H7 (cell line): ENCODE measurements at places on chromosomes 13 and 19.

DNA sequence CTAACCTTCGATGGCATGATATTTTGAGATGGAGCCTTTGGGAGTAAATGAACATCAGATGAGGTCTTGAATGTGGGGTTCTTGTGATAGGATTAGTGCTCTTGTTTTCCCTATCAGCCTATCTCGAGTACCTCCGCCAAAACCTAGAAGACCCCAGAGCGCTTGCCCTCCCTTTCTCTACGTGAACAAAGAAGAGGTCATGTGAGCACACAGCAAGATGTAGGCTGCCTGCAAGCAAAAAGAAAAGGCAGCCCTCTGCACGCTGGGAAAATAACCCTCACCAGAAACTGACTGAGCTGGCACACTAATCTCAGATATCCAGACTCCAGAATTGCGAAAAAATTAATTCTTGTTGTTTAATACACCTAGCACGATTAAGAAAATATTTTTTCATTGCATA is 799.8 kb upstream of the SLC10A2 start:
- peak; percentile 7 for DNase-seq

- DNase-seq = peak; percentile 6
Measured at GRCh38 chr13:90867336-90867683, 480.2 kb upstream of the MIR17HG start.

- DNase-seq = peak; percentile 31
Measured at GRCh38 chr13:54373211-54373610, 1344.6 kb downstream of the OLFM4 start.

- peak; percentile 48 for DNase-seq
Measured at GRCh38 chr19:4380254-4380727, 20.1 kb downstream of the SH3GL1 start.

DNA sequence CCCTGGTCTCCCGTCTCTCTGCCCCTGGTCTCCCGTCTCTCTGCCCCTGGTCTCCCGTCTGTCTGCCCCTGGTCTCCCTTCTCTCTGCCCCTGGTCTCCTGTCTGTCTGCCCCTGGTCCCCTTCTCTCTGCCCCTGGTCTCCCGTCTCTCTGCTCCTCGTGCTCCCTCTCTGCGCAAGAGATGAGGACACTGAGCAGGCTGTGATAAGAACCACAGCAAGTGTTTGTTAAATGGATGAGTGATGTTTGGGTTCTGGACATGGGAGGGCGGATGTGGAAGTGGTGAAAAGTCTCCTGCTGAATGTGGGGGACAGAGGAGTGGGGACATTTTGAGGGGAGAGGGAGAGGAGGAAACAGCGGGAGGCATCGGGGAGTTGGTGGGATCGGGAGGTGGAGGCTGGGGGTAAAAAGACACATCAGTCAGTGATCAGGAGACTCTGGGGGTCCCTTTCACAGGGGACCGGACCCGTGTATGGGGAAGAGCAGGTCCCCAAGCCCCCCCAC is 8.0 kb downstream of the NPAS1 start:
- peak; percentile 60 for DNase-seq
